HT1080 (cell line): ENCODE measurements at places on chromosomes 12 and 14. TPM values are rescaled to one million over a fixed set of nuclear protein-coding genes. Genes with fewer than 3 reads are reported as not detected.

Gene B4GALNT3
- total RNA-seq, result 0.27 and 0.50 TPM in 2 replicates

Gene LRIG3
- 9.5 TPM in 2 replicates for total RNA-seq

Gene NINJ2
- 0.50 and 0.63 TPM in 2 replicates for total RNA-seq

Gene AQP6
- not detected in 2 replicates for total RNA-seq

Gene DCN
- not detected in 2 replicates for total RNA-seq

DNA sequence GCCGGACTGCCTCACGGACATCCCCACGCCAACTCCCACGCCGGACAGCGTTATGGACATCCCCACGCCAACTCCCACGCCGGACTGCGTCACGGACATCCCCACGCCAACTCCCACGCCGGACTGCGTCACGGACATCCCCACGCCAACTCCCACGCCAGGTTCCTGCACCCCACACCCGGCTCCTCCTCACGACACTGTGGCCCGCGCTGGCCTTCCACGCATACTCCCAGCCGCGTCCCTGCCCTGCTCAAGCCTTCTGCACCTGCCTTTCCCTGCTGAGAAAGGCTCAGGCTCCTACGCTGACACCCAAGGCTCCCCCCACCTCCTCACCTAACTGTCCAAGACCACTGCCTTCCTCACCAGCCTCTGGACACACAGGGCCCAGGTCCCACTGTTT lies 9.7 kb downstream of the CACNA2D4 start:
- DNase-seq, result no peak

- DNase-seq, result peak; percentile 74
Measured at GRCh38 chr12:93742110-93742934, 65.1 kb downstream of the CRADD start.

DNA sequence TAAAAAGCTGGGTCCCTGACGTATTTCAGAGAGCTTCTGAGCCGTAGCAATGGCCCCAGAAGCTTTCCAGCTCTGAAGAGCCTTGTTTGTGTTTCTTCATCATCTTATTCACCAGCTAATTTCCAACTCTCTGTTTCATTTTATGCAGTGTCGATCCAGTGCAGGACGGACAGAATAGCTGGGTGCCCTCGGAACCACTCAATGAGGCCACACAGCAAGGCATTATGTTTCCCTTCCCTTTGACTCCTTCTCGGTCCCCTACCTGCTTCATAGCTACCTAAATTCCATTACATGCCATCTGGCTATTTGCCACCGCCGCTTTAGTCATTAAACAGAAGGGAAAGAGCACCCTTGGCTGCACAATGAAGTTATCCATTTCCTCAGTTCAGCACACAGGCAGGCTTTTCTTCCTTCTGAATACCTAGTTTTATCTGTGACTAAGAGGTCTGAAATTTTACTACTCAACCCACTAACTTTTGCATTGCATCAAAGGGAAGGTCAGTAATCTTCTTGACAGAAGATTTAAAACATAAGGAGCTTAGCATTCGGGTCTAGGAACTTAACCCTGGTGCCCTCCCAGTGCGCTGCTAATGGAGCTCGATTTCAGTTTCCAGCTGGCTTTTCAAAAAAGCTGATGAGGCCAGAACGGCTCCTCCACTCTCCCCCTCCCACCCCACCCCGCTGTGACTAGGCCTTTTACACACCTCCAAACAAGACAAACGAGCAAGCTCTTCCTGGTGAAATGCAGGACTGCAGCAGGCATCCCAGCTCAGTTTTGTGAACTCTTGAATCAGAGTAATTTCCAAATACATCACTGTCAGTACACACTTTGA lies 176.8 kb downstream of the GXYLT1 start:
- DNase-seq, result peak; percentile 9

- DNase-seq, result no peak
Measured at GRCh38 chr12:78239544-78239943, 408.9 kb downstream of the NAV3 start.

GRCh38 chr14:71472356-71473340 lies 459.6 kb upstream of the RGS6 start:
- DNase-seq, result no peak

DNA sequence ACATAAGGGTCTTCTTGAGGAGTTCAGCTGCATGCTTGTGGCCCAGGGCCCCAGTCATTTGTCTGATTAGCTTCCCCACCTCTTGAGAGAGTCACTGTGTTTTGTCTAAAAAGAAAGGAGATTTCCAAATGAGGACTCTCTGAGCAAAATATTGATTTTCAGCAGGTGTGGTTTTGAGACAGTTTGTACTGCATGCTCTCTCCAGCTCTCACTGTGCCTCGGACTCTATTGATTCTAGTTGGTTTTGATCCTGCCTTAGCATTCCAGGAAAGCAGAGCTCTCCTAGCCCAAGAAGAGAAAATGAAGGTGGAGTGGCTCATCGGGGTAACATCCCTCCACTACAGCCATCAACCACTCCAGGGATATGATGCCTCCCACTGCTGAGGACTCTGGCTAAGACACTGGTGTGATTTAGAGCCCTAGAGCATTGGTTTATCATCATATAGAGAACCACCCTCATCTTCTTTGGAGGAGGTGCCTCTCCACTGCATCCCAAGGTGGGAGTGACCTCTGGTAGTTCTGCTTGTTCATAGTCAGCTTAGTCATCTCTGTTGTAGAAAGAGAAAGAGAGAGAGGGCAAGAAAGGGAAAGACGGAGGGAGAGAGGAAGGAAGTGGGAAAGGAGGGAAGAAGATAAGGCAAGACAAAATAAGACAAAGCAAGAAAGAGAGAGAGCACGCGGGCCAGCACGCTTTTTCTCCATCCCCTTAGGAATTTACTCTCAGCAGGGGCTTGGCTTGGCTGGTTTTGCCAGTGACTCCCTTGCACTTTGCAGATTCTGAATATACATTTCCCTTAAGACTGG lies 365.6 kb downstream of the DPF3 start:
- DNase-seq, result peak; percentile 83

DNA sequence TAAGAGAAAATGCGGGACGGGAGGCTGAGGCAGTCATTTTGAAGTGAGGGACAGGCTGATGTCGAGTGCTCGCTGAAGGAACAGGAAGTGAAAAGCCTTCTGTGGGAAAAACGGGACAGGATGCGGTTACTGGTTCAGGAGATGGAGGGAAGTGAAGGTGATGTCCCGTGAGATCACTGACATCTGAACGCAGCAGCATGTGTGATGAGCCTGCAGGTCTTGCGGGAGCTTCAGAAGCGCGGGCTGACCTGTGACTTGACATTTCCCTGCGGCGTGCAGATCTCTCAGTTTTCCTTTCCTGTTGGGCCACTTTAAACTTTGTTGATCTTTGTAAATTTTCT lies 77.8 kb downstream of the DDX51 start:
- DNase-seq, result no peak

DNA sequence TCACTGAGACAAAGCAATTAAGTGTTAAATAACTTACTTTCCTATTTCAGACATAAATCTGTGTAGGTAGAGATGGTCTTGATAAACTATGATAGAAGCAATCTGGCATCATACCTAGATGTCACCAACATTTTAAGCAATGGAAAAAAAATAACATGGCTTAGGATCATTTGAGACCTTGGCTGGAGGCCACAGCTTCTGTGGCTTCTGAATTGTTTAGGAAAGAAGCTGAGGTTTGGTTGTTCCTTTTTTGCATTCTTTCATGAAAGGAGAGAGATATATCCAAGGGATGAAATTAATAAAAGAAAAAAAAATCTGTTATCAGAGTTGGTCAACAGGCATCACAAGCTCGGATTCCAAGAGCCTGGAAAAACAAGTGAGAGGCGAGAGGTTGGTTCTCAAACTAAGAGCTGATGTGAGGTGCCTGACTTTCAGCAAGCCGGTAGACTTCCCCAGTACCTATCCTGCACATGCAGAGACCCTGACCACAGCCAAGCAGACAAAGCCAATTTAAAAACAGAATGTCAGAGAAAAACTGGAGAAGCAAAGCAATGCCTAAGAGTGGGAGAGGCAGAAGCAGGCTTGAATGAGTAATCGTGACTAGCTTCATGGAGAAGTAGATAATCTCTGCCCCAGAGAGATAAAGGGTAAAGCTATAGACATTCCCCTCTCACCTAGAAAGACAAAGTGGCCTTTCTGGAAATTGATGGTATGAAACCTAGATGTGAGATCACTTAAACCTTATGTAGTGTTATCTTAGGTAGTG lies 43.4 kb upstream of the ST8SIA1 start:
- DNase-seq, result no peak

DNA sequence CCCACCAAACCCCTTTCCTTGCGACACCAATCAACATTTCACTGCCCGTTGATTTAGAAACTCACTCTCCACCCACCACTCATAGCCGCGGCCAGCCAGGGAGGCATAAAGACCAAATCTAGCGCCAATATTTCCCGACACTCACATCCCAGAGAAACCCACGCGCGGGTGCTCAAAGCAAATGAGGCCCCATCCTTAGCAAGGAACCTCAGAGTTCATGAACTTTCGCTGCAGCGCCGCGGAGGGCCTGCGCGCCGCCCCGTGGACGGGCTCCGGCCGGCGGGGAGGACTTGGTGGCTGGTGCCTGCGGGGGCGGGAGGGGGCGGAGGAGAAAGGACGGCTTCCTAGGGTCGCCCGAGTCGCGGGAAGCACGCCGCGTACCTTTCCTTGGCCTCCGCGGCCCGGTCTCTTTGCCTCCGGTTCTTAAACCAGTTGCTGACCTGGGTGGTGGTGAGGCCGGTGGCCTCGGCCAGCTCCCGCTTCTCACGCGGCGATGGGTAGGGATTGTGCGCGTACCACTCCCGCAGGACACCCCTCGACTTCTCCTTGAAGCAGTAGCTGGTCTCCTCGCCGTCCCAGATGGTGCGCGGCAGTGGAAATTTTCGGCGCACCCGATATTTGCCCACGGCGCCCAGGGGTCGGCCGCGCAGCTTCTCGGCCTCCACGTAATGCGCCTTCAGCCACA lies 886 bp downstream of the SIX1 start:
- DNase-seq, result no peak

GRCh38 chr14:49975276-49975675 lies 82.4 kb downstream of the ARF6 start:
- DNase-seq, result peak; percentile 94

DNA sequence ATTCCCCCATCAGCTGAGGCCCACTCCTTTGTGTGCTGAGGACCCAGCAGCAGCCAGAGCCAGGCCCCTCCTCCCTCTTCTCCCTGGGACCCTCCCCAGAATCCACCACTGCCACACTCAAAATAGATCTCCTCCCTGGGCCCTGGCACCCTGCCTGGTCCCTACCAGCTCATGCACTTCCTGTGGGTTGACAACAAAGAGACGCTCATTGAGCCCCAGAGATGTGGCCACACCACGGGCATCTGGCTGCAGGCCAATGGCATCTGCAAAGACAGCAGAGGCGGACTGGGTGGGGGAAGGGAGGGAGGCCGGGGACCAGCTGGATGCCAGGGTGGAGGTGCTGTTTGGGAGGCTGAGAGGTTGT lies 16.0 kb upstream of the ENDOU start:
- peak; percentile 81 for DNase-seq

- no peak for DNase-seq
Measured at GRCh38 chr14:62431496-62431895, 613.8 kb downstream of the KCNH5 start.

DNA sequence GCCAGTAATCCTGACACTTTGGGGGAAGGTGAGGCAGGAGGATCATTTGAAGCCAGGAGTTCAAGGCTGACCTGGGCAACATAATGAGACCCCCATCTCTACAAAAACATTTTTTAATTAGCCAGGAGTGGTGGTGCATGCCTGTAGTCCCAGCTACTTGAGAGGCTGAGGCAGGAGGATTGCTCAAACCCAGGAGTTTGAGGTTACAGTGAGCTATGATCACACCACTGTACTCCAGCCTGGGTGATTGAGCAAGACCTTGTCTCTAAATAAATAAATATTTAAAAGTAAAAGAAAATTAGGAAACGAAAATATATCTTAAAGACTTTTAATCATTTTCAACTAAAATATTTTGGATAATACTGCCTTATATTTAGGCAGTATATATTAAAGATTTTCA lies 25.9 kb downstream of the CKB start:
- no peak for DNase-seq

DNA sequence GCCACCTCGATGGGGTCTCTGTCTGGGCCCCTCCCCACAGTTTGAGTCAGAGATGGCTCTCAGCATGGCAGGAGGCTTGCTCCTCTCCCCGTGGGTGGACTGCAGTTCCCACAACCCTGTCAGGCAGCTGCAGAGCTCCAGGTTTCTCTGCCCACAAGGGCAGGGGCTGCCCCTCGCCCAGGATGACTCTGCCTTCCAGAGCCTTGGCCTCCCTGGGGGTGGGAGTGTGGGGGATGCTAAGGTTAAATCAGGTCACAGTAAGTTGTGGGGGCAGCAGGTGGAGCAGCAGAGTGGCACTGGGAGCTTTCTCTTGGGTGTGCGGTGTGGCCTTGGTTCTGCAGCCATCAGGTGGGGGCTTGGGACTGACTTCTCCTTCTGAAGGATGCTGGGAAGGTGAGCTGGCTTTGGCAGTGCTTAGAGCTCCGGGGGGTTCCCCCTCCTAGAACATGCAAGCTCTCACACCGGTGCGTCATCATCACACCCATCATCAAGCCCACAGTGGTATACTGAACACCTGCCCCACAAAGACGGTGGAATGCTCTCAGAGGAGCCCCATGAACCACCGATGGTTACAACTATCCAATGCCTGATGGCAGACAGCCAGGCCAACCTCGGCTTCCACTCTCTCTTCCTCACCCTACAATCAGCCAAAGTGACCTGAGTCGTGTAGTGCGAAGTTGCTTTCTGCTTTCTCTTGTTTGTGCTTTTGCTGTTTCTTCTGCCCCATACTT lies 39.7 kb downstream of the ERH start:
- peak; percentile 60 for DNase-seq

GRCh38 chr14:59691266-59691665 lies 114.7 kb upstream of the CCDC175 start:
- DNase-seq, result no peak

GRCh38 chr14:101117543-101117942 lies 214.0 kb upstream of the RTL1 start:
- DNase-seq, result no peak

- no peak for DNase-seq
Measured at GRCh38 chr14:58662759-58663158, 25.0 kb downstream of the DACT1 start.

DNA sequence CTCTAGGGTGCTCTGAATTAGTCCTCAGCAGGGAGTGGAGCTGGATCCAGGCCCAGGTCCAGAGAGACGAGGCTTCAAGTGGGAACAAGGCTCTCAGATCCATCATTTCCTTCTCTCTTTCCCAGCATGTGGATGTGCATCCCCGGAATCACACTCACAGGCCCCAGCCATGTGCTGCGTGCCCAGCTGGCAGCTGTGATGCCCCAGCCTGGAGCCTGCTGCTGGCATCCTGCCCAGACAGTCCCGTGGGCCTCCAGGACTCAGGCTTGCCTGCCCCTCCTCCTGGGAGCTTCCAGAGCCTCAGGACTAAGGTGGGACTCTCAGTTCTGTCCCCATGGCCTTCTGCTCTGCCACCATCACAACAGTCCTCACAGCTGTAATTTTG lies 6.2 kb upstream of the KRT84 start:
- peak; percentile 38 for DNase-seq

DNA sequence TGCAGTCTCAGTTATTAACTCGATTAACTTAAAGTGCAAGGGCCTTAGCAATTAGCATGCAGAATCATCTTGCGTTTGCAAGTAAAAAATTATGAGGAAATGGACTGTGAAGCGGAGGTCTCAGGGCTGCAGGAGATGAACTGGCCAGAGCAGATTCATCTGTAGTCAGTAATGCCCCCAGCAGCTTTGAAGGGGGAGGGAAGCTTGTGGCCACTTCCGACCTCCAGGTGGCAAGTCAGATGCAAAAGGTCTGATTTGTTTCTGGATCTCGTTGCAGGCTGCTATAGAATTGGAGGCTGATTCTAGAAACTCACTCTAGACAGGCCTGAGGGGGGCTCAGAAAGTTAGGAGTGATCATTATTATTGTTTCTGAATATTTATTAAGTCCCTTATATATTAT lies 107.4 kb upstream of the RGS6 start:
- no peak for DNase-seq
